Fibroblast of mammary gland (primary cell): ENCODE measurements at places on chromosomes 2 and 18.

- DNase-seq = peak; percentile 31
Measured at GRCh38 chr18:49754866-49755265, 58.5 kb downstream of the ACAA2 start.

GRCh38 chr2:198471291-198471690 lies 666.9 kb downstream of the PLCL1 start:
- no peak for DNase-seq

DNA sequence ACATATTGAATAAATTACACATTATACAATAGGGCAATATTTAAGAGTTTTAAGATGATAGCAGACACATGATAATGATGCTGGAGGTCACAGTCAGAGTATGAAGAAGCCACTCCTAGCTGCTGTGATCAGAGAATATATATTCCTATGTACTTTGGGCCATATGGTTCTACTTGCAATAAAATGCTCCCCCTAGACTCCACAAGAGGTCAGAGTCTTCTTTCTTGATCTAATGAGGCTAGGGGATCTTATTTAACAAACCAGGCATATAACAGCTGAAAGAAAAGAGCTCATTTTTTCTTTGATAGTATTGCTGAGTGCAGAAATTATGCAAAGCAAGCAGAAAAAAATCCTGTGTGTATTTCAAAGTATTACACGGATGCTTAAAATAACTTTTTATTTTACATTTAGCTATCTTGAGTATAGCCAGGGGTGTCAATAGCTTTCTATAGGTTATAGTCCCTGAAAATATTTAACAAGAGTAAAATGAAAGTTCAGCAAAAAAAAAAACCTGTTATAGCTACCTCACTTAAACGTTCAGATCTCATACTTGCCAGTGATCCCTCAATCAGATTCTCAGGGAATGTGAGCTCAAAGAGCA lies 748.7 kb upstream of the CHAC2 start:
- DNase-seq = peak; percentile 20

DNA sequence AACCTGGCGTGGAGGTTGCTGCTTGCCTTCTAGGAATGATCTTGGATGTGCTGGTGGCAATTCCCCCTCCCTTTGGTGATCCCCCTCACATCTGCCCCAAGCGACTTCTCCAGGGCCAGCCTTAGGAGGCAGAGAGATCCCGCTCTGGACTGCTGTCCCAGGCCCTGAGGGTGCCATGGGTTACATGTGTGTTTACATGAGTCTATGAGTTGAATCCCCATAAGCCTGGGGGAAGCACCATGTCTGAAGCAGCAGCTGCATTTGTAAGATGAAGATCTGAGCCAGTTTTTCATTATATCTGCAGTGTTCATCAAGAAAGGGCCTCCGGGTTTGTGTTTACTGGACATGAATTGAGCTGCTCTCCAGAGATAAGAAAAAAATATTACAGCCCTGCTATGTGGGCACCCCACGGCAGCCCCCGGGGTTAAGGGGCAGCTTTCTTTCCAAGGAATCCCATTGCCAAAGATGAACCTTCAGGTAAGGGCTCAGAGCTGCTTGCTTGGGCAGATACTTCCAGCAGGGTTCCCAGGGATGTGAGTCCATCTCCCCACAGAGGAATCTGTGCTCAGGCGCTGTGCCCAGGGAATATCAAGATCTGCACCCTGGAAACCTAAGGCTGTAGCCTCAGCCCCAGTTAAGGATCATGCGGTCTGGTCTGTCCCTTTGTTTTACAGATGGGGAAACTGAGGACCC lies 46.0 kb downstream of the MRPS5 start:
- DNase-seq = no peak

GRCh38 chr2:39128919-39129391 lies 8.1 kb upstream of the SOS1 start:
- peak; percentile 64 for DNase-seq
